LoVo (cell line): ENCODE measurements at places on chromosomes 5 and 9.

GRCh38 chr5:79521156-79521555 lies 7.2 kb upstream of the HOMER1 start:
- no peak for DNase-seq

- no peak for DNase-seq
Observed at GRCh38 chr5:35061211-35061770, 13.5 kb upstream of the AGXT2 start.

DNA sequence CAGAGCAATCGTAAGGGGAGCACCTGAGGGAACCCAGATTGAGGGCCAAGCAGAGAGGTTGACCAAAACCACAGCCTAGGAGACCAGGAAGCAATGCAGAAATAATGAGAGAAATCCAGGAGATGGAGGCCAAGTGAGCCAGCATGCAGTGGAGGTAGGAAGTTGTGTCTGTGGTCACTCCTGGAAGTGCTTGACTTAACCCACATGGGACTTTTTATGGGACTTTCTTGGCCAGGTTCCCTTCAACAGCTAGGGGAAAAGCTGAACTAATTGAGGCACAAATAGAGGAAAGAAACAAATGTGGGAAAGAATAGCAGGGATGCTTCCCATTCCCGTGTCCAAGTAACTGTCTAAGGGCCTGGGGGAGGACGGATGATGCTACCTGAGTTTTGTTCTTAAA lies 293.2 kb upstream of the CLINT1 start:
- no peak for DNase-seq

DNA sequence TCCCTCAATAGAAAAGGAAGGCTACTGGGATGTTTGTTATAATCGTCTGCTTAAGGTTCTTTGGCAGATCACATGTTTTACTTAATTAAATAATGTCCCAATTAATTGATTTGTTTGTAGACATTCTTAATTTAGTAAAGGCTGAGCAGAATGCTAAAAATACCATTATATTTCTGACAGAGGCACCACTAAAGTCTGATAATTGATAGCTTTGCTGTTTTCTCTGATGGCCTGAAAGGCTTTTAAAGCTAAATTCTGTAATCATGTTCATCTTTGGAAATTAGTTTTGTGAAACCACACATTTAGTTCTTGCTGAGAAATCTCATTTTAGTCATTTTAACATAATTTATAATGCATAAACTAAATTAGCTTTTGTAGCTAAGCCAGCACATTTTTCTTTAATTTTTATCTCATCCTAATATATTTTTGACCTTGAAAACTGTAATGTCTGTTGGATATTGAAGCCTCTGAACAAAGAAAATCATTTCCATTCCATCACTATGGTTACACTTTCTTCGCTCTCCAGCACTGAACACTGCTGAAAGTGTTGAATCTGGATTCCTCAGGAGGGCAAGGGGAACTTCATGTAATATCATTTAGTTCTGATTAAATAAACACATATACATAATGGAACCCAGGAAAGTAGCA lies 329.4 kb downstream of the ELAVL2 start:
- DNase-seq, result no peak

DNA sequence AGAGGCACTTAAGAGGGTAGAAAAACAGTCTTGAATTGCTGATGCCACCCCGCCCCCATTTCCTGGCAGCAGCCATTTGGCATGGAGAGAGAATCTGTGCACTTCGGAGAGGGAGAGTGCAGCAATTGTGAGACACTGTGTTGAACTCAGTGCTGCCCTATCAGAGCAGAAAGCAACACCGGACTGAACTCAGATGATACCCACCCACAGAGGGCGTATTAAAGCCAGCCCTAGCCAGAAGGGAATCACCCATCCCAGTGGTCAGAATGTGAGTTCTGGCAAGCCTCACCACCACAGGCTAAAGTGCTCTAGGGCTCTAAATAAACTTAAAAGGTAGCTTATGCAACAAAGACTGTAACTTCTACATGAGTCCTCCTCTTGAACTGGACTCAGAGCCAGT lies 88.4 kb upstream of the RGS7BP start:
- no peak for DNase-seq

DNA sequence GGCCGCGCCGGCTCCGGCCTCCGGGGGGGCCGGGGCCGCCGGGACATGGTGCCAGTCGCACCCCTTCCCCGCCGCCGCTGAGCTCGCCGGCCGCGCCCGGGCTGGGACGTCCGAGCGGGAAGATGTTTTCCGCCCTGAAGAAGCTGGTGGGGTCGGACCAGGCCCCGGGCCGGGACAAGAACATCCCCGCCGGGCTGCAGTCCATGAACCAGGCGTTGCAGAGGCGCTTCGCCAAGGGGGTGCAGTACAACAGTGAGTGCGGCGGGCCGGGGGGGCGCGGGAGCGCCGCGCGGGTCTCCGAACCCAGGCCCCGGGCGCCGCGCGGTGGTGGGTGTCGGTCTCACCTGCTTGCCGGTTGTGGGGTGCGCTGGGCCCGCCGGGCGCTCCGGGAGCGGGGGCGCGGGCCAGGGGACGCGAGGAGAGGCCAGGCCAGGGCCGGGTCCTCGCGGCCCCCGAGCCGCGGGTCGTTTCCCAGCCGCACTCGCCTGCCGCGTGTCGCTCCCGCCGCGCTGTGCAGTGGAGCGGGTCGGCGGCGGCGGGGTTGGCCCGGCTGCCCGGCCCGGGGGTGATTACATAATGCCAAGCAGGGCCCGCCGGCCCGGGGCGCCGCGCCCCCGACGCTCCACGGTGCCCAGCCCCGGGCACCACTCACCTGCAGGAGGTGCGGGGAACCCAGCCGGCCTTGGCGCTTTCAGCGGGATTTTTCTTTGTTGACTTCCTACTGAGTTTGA lies 492 bp downstream of the RABL6 start:
- DNase-seq, result no peak
